Esophagus squamous epithelium (tissue), 5 donors: ENCODE measurements at places on chromosomes 7 and 10.

DNA sequence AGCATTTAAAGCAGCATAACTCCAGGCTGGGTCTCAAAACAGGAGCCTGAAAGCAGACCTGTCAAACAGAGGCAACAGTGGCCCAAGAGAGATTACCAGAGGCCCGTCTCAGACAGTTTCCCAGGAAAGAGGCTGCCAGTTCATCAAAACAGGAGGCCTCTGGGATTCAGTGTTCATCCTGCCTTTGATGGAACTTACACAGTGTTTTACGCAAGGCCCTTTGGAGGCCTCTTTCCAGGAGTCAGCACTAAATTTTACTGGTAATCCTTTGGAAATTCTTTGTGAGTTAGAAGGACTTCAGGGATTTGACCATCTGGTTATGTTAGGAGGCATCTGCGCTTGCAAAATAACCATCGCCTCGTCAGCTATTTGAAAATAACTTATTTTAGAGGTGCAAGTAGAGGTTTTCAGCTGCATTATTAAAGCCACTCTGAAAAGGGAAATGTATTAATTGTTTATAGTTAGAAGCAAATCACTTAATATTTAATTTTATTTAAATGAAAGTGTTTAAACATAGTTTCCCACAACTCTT lies 501.2 kb upstream of the COBL start:
- no peak for DNase-seq

DNA sequence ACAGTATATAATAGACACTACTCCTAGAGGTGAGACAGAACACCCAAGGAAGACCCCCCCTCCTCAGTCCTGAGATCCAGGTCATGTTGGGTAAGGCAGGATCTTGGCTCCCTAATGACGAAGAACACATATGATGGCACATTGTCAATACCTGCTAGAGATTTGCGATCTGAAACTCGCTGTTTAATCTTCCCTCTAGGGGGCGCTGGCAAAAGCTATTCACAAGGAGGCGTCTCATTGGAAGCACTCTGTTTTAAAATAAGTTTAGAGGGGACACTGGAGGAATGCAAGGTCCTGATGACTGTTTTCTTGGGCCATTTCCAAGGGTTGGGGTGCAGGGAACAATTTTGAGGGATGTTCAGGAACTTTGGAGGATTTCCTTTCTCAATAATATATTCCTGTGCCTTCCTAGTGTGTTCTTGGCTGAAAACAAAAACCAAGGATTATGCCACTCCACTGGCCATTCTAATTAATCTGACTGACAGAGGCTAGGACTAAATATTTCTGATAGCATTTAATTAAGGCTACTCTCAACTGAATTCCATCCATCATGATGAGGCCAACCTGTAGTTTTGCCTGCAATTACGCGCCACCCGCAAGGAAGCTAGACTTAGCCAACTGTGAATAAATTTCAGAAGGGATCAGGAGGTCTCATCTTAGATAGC lies 1013.8 kb upstream of the MBL2 start:
- no peak for DNase-seq

GRCh38 chr10:27446091-27446918 lies 57.8 kb upstream of the RAB18 start:
- DNase-seq: no peak

GRCh38 chr10:60797200-60797599 lies 18.9 kb downstream of the CDK1 start:
- DNase-seq: no peak
